ENCODE measurements at places on chromosomes 4 and X. TPM values are rescaled to one million over a fixed set of nuclear protein-coding genes. Genes with fewer than 3 reads are reported as not detected.

DNA sequence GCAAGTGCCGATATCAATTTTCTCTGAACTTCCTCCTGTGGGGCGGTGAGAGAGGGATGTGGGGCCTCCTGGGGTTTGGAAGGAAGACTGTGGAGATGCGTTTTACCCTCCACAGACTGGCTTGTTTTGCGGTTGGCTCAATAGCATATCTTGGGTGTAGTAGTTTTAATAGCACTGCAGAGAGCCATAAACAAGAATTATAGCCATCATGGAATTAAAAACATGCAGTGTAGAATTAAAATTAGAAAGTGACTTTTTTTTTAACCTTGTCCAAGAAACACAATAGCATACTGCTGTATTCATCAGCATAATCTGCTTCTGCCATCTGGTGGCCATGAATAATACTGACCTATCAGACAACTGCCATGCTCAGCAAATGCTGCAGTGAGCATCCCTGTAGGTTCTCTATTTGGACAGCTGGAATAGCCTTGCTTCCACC, 47.3 kb upstream of the SCML1 start:
- DNase-seq: peak; percentile 75

GRCh38 chr4:163384926-163385325, 41.2 kb downstream of the NPY5R start:
- no peak for DNase-seq

GRCh38 chrX:129013574-129013973, 509.7 kb downstream of the SMARCA1 start:
- DNase-seq: no peak

DNA sequence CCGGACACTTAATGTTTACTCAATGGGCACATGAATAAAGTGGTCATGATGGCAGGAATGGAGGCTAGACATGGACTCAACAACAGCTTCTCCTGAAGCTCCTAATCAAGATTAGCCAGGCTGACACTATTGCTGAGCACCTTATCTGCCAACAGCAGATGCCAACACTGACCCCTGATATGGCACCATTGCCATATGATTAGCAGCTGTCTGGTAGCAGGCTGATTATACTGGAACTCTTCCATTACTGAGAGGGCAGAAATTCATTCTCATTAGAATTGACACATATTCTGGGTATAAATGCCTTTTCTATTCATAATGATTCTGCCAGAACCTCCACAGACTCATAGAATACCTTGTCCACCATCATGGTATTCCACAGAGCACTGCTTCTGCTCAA, 18.4 kb upstream of the AFF1 start:
- DNase-seq: no peak

- DNase-seq: peak; percentile 47
These were observed 22.3 kb downstream of the APLN start for GRCh38 chrX:129632443-129632842.

DNA sequence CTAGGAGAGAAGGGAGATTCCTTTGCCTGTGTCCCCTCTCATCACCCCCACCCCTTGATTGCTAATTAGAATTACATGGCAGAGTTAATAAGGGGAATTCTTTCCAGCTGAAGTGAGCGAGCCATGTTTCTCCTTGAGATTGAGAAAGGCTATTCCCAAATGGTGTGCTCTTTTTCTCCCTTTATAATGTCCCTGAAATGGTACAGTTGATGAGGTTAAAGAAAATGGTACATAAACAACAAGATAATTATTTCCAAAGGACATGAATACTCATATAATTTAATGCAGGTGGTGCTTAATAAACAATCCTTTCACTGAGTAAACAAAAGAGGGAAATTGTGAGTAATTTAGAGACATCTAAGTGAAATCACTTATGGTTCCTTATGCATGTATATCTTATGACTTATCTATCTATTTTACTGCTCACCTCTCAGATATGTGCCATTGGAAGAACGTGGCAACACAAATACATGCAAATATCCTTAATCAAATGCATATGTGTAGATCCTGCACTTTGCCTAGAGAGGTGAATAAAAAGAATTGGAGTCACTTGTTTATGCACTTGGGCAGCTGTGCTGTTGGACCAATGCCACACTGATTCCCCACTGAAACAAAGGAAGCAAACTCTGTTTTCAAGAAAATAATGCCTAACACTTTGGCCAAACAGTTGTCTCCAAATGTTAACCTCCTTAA, 106.6 kb upstream of the WDR44 start:
- peak; percentile 35 for DNase-seq

DNA sequence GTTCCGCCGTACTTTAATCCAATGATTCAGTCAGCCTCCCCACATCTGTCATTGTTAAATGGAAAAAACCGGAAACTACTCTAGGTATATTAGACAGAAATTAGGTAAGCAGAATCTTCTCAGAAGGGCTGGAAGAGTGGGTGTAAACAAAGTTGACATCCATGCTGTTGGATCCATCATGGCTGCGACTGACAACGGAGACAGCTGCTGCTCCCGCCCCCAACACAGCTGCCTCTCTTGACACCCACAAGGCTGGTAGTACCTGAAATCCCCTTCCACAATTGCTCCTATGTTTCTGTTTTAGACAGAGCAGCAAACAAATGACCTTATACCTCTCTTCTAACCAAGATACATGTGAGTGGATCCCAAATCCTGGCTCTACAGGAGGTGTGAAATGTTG, 66.6 kb downstream of the RXFP1 start:
- DNase-seq: no peak

DNA sequence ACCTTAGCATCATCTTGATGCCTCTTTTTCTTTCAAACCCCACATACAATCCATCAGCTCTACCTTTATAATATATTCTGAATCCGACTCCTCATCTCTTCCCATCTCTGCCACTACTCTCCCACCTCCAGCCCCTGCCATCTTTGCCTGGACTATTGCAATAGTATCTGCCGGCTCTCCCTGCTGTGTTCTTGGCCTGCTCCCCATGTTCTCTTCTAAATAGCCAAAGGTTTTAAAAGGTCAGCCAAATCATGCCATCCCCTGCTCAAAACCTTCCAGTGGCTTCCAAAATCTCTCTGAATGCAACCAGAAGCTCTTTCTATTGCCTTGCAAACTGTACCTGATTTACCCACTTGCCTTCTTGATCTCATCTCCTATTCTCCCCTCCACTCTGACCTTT, 266.0 kb downstream of the PTTG2 start:
- DNase-seq: no peak

GRCh38 chr4:17662694-17663093, 48.3 kb downstream of the MED28 start:
- peak; percentile 6 for DNase-seq

- no peak for DNase-seq
These were observed 21.0 kb upstream of the RHOXF2 start for GRCh38 chrX:120137439-120137838.

GRCh38 chrX:18549643-18550042, 122.3 kb downstream of the RS1 start:
- DNase-seq: peak; percentile 19

The SCD5 gene
- total RNA-seq: 10.5 TPM

DNA sequence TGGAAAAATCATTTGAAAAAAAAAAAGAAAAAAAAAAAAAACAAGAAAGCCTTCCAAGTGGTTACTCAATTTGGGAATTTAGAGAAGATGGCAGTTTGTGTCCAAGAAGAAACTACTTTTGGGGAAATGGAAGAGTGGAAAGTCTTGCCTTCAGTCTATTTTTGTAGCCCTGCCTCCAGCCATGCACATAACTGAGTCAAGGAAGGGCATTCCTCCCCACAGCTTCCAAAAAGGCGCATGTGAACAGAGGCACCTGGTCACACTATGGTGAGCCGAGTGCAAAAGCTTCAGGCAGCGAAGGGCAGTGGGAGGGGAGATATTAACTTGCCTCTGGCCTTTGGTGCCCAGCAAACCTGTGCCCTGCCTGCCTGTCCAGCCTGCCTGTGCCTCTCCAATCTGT, 163.7 kb downstream of the SMIM20 start:
- DNase-seq: no peak

The IRF2 gene
- total RNA-seq: 31.8 TPM

DNA sequence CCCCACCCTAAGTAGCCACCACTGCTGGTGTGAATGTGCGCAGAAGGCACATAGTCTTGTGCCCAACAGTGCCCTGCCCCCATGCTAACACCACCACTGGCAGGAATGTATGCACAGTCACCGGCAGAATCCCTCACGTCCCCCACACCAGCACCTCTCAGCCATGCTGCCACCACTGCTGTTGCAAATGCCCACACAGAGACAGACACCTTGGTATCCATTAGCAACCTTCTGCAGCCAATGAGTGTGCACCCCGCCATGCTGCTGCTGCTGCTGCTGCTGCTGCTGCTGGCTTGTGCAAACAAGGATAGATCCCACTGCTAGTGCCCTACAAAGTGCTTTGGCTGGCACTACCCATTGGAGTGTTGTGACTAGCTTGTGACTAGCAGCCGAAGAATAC, 52.4 kb upstream of the MMAA start:
- DNase-seq: no peak

- no peak for DNase-seq
These were observed 63.6 kb downstream of the SYTL5 start for GRCh38 chrX:38069991-38070390.

The USP26 gene
- total RNA-seq: not detected

The MCF2 gene
- total RNA-seq: under 0.01 TPM

The EGF gene
- total RNA-seq: 0.83 TPM

The CCDC110 gene
- total RNA-seq: 2.0 TPM

The SRPX2 gene
- 18.2 TPM for total RNA-seq

DNA sequence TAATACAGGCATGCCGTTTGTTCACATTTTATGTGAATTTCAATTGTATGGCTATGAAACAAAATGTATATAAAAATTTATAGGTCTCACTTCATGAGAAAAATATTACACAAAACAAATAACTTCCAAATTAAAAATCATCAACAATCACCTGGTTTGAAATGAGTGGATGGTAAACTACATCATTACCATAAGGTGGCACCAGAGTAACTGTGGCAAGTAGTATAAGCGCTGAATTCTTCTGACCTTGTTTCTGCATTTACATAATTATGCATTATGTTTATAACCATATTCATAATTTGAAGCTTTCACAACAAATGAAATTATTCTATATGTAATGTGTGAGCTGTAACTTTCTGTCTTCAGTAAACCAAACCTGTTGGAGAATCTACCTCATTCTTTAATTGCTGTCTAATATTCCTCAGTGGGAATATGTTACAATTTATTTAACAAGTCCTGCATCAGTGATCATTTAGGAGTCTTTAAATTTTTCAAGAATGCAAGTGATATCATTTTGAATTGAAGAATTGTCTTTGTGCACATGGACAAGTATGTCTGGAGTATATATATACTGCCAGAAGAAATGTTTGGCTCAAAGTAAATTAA, 55.2 kb downstream of the MMRN1 start:
- DNase-seq: no peak

GRCh38 chrX:39158801-39159657, 357.8 kb downstream of the MID1IP1 start:
- DNase-seq: peak; percentile 76

The SATL1 gene
- total RNA-seq: not detected

The PDZD4 gene
- 0.26 TPM for total RNA-seq

Measured in fibroblast of lung (primary cell).